ENCODE measurements at places on chromosomes 7 and 10. TPM values are rescaled to one million over a fixed set of nuclear protein-coding genes. Genes with fewer than 3 reads are reported as not detected.

ABI1 gene
- polyA plus RNA-seq, result 16.4 TPM

DNA sequence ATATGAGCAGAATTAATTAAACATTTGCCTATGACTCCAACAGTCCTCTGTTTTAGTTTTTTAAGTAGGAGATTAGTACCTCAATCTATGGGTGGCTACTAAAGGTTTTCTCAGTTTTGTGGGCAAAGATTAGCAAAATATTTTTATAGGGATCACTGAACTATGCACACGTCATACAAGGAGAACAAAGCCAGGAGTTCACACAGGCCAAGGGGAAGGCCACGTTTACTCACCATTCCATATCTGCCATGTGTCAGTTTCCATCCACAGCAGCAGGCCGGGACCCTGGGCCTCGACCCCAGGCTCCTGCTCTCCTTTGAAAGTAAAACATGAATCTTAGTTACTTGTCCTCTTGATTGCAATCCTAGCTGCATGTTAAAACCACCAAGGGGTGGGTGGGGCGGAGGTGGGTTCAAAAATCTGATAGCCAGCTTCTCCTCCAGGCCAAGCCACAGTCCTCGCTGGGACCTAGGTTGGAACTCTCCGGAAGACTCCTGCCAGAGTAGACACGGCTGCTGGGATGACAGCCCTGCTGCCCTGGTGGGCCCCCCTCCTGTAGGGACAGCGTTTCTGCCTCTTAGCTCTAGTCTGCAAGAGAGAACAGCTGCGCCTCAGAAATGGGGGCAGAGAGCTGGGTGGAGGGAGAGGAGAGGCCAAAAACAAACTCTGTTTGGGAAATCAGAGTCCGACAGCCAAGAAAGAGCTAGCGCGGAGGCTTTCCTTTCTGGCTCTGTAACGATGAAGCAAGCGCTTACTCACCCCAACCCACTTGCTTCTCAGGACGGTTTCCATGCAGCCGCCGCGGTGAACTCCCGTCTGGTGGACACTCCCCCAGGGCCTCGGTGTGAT, 35.6 kb downstream of the PITRM1 start:
- H3K27ac ChIP-seq, result no peak overlapping the region
- H3K27me3 ChIP-seq, result no peaks in the 10 kb centered on the region
- no peak overlapping the region for H3K4me3 ChIP-seq
- no peak for DNase-seq

ZFAND4 gene
- 3.0 TPM for polyA plus RNA-seq

DNA sequence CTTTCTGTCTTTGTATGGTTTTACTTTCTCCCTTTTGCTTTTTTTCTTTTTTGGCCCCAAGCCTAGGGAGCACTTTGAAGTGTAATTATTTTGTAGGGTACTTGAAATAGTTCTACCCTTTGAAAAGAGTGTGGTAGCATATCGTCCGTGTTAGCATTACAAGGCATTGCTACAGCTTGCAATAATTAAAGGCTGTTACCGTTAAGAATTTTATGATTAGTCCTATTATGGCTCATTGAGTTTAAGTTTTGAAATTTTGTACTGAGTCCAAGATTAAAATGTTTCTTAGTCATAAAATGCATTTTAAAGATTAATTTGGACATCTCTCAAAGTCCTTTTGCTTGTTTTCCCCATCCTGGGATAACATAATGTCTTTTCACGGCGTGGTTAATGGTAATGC, 490.0 kb upstream of the LRRN3 start:
- no peak overlapping the region for H3K27ac ChIP-seq
- H3K4me1 ChIP-seq, result no peaks in the 10 kb centered on the region
- DNase-seq, result no peak
- H3K36me3 ChIP-seq, result no peaks in the 10 kb centered on the region
- H3K27me3 ChIP-seq, result no peaks in the 10 kb centered on the region
- no peak overlapping the region for H3K4me3 ChIP-seq

DNA sequence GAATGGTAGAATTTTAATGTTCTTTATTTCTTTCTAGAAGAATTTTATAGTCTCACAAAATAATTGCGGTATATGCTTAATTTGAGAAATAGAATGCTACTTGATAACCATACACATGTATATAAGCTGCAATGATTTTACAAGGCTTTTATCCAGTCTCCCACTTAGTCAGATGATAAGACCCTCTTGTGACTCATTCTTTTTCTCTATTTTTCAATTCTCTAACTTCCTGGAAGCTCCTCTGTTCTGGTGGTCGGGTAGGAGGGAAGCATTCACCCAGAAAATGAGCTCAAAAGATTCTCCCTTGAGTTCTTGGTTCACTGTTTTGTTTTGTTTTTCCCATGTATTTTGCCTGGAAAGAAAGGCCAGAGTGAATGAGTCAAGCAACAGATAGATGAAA, 546.6 kb downstream of the INHBA start:
- H3K27me3 ChIP-seq, result no peaks in the 10 kb centered on the region
- H3K27ac ChIP-seq, result no peak overlapping the region
- H3K4me3 ChIP-seq, result no peak overlapping the region
- DNase-seq, result no peak
- H3K4me1 ChIP-seq, result no peaks in the 10 kb centered on the region

AZGP1 gene
- 265 TPM for polyA plus RNA-seq

PDCD4 gene
- polyA plus RNA-seq, result 22.8 TPM

DNA sequence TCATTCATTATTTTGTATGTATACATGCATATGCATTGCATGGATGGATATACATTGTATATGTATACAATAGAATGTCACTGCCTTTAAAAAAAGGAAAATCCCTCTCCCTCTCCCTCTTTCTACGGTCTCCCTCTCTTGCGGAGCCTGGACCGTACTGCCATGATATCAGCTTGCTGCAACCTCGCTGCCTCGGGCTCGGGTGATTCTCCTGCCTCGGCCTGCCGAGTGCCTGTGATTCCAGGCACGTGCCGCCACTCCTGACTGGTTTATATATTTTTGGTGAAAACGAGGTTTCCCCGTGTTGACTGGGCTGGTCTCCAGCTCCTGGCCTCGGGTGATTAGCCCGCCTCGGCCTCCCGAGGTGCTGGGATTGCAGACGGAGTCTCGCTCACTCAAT, 24.4 kb downstream of the IPMK start:
- DNase-seq, result no peak
- H3K36me3 ChIP-seq, result no peaks in the 10 kb centered on the region
- no peak overlapping the region for H3K4me3 ChIP-seq
- H3K27ac ChIP-seq, result no peak overlapping the region
- peaks cover 51% of the 10 kb centered on the region for H3K4me1 ChIP-seq
- H3K27me3 ChIP-seq, result no peaks in the 10 kb centered on the region

GRCh38 chr10:11338160-11338844, 273.1 kb downstream of the USP6NL start:
- H3K4me1 ChIP-seq, result no peaks in the 10 kb centered on the region
- peaks cover 46% of the 10 kb centered on the region for H3K27me3 ChIP-seq
- H3K4me3 ChIP-seq, result no peak overlapping the region
- no peak for DNase-seq
- H3K27ac ChIP-seq, result no peak overlapping the region

- no peak for DNase-seq
- no peak overlapping the region for H3K27ac ChIP-seq
- no peak overlapping the region for H3K4me3 ChIP-seq
- H3K27me3 ChIP-seq, result no peaks in the 10 kb centered on the region
- H3K36me3 ChIP-seq, result no peaks in the 10 kb centered on the region
Observed at GRCh38 chr7:106736123-106736507, 75.2 kb upstream of the CCDC71L start.

All from HepG2 (cell line).